ENCODE measurements at places on chromosomes 5 and 9.

GRCh38 chr5:7186818-7187217 is 209.1 kb upstream of the ADCY2 start:
- no peak for DNase-seq
- no peaks in the 10 kb centered on the region for H3K36me3 ChIP-seq
- H3K4me1 ChIP-seq, result no peaks in the 10 kb centered on the region
- H3K27me3 ChIP-seq, result no peaks in the 10 kb centered on the region
- no peak overlapping the region for H3K27ac ChIP-seq

- no peak overlapping the region for H3K4me3 ChIP-seq
- DNase-seq, result no peak
- H3K27me3 ChIP-seq, result peaks cover 13% of the 10 kb centered on the region
- no peak overlapping the region for H3K27ac ChIP-seq
- peaks cover 1% of the 10 kb centered on the region for H3K4me1 ChIP-seq
- no peaks in the 10 kb centered on the region for H3K36me3 ChIP-seq
These were observed 5.4 kb upstream of the HMHB1 start for GRCh38 chr5:143806579-143806978.

GRCh38 chr5:151648089-151648488 is 38.6 kb downstream of the SPARC start:
- H3K4me3 ChIP-seq, result no peak overlapping the region
- no peaks in the 10 kb centered on the region for H3K36me3 ChIP-seq
- no peak for DNase-seq
- H3K27me3 ChIP-seq, result peaks cover 7% of the 10 kb centered on the region
- H3K4me1 ChIP-seq, result no peaks in the 10 kb centered on the region
- no peak overlapping the region for H3K27ac ChIP-seq

- H3K36me3 ChIP-seq, result no peaks in the 10 kb centered on the region
- H3K4me3 ChIP-seq, result no peak overlapping the region
- DNase-seq, result no peak
- no peaks in the 10 kb centered on the region for H3K4me1 ChIP-seq
- H3K27ac ChIP-seq, result no peak overlapping the region
- H3K27me3 ChIP-seq, result no peaks in the 10 kb centered on the region
These were observed 515.1 kb upstream of the TNC start for GRCh38 chr9:115633104-115633503.

- DNase-seq, result no peak
- H3K27ac ChIP-seq, result no peak overlapping the region
- H3K4me1 ChIP-seq, result peaks cover 1% of the 10 kb centered on the region
- peaks cover 33% of the 10 kb centered on the region for H3K27me3 ChIP-seq
- H3K36me3 ChIP-seq, result no peaks in the 10 kb centered on the region
- H3K4me3 ChIP-seq, result no peak overlapping the region
These were observed 13.7 kb upstream of the CERCAM start for GRCh38 chr9:128406848-128407391.

GRCh38 chr9:108803428-108804065 is 52.2 kb downstream of the ACTL7B start:
- H3K27ac ChIP-seq, result no peak overlapping the region
- peaks cover 6% of the 10 kb centered on the region for H3K27me3 ChIP-seq
- no peaks in the 10 kb centered on the region for H3K4me1 ChIP-seq
- H3K4me3 ChIP-seq, result no peak overlapping the region

DNA sequence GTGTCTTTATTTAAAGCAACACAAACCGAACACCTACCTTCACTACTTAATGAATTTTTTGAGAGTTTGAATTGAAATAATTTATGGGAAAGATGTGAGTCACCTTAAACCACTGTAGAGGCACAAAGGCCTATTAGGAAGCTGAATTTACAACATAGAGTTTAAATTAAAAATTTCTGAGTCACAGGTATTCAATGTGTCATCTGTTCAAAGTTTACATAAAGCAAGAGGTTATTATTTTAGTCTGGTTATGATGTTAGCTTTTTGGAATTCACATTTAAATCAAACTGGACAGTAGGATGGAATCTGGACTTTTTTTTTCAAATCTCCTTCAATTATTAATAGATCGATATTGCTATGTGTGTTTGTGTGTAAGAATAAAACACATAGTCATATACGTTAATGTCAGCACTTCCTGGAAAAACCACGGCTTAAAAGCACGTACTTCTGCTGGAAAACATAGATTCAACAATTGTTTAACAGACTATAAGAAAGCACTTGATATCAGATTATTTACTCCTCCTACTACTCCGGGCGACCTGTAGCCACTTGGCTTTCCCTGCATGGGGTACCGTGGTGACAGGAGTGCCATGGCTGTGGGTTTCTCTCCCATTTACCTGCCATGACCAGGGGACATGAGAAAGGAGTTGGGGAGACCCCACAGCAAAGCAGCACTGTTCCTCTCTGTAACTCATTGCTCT is 638.6 kb downstream of the SEMA5A start:
- H3K36me3 ChIP-seq, result no peaks in the 10 kb centered on the region
- no peak overlapping the region for H3K4me3 ChIP-seq

GRCh38 chr9:135093911-135094584 is 6.6 kb downstream of the OLFM1 start:
- no peaks in the 10 kb centered on the region for H3K4me1 ChIP-seq
- no peak overlapping the region for H3K27ac ChIP-seq
- DNase-seq, result no peak
- no peak overlapping the region for H3K4me3 ChIP-seq

- peaks cover 6% of the 10 kb centered on the region for H3K27me3 ChIP-seq
- no peak for DNase-seq
- no peak overlapping the region for H3K4me3 ChIP-seq
- no peak overlapping the region for H3K27ac ChIP-seq
These were observed 46.4 kb upstream of the CHD1 start for GRCh38 chr5:98975223-98975622.

DNA sequence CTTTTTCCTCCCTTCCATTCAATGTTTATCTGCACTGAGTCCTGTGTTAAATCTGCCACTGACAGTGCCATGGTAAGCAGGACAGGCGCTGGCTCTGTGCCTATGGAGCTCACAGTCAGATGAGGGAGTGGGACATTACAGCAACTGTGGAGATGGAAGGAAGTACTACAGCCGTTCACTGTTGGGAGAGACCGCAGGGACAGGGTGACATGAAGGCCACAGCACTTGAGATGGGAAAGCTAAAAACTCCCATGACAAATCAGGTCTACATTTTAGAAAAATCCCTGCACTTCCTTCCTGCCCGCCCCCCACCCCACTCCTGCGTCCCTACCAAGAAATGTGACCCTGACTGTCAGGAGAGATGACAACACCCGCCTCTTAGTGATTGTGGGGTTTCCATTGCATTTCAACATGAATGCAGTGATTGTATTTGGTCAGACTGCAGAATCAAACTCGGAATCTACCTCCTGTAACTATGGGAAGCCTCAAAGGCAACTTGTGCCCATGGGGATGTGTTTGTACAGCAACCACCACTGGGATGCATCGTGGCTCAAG is 56.4 kb downstream of the GTF3C4 start:
- H3K27me3 ChIP-seq, result peaks cover 3% of the 10 kb centered on the region
- H3K4me1 ChIP-seq, result no peaks in the 10 kb centered on the region
- H3K4me3 ChIP-seq, result no peak overlapping the region

- no peaks in the 10 kb centered on the region for H3K27me3 ChIP-seq
- peaks cover 38% of the 10 kb centered on the region for H3K4me1 ChIP-seq
- peak overlapping the region; percentile 61 for H3K27ac ChIP-seq
- no peak for DNase-seq
These were observed 227.8 kb upstream of the MAP3K1 start for GRCh38 chr5:56587381-56588130.

GRCh38 chr5:149837680-149838269 is 106.8 kb downstream of the PDE6A start:
- no peak for DNase-seq
- no peak overlapping the region for H3K27ac ChIP-seq
- no peaks in the 10 kb centered on the region for H3K27me3 ChIP-seq
- H3K4me3 ChIP-seq, result no peak overlapping the region

GRCh38 chr9:113307396-113307975 is 4.3 kb upstream of the RNF183 start:
- H3K4me3 ChIP-seq, result no peak overlapping the region
- no peaks in the 10 kb centered on the region for H3K4me1 ChIP-seq

DNA sequence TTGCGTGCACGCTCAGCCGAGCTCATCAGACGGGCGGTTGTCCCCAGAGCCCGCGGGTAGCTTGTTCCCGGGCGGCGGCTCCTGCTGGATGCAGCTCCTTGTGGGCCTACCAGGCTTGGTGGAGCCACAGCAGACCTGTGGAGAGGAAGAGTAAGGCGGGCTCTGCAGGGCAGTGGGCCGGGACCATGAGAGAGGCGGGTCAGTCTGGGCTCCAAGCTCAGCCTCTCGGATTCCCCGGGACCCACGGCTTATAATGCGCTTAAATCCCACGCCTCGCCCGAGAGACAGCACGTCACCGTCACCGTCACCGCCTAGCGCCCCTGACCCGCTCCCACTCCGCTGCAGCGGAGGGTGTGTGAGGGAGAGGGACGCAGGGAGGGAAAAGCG is 1.9 kb upstream of the ANKRD18A start:
- no peak for DNase-seq
- H3K4me1 ChIP-seq, result peaks cover 16% of the 10 kb centered on the region
- H3K4me3 ChIP-seq, result peak overlapping the region; percentile 53

GRCh38 chr9:133108794-133109641 is 12.0 kb downstream of the RALGDS start:
- peak overlapping the region; percentile 55 for H3K27ac ChIP-seq
- H3K4me3 ChIP-seq, result no peak overlapping the region
- no peak for DNase-seq
- H3K4me1 ChIP-seq, result peaks cover 29% of the 10 kb centered on the region
- peaks cover 40% of the 10 kb centered on the region for H3K36me3 ChIP-seq

- DNase-seq, result no peak
- H3K27me3 ChIP-seq, result peaks cover 2% of the 10 kb centered on the region
- no peak overlapping the region for H3K4me3 ChIP-seq
- H3K27ac ChIP-seq, result no peak overlapping the region
- H3K4me1 ChIP-seq, result no peaks in the 10 kb centered on the region
These were observed 67.8 kb upstream of the HSPB3 start for GRCh38 chr5:54387659-54388232.

DNA sequence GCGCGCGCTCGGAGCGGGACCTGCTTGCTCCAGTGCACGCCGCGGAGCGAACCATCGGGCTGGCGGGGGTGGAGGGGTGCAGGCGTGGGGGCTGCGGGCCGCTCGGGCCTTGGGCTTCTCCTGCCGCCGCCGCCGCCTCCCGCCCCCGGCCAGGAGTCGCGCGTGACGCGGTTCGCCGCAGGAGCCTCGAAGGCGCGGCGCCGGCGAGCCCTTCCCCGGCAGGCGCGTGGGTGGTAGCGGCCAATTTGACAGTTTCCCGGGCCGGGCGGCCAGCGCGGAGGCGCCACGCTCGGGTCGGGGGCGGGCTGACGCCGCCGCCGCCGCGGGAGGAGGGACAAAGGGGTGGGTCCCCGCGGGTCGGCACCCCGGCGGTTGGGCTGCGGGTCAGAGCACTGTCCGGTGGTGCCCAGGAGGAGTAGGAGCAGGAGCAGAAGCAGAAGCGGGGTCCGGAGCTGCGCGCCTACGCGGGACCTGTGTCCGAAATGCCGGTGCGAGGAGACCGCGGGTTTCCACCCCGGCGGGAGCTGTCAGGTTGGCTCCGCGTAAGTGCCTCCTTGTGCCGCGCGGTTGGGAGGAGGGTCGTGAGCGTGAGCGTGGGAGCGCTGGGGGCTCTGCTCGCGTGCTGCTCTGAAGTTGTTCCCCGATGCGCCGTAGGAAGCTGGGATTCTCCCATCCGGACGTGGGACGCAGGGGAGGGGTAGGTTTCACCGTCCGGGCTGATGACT is at the start of gene TJP2:
Gene TJP2, plus strand, starts transcription at position 387 of the 725 bp plus-strand sequence. Its CDS starts 96 bp downstream, at position 483.
- H3K4me3 ChIP-seq, result peak within 1 kb of the TSS; percentile 74
- peaks cover 55% of the 10 kb centered on the region for H3K27me3 ChIP-seq
- H3K4me1 ChIP-seq, result peaks cover 33% of the 10 kb centered on the region
- DNase-seq, result peak; percentile 47
- H3K36me3 ChIP-seq, result no peaks in the 10 kb centered on the region

- H3K27ac ChIP-seq, result peak overlapping the region; percentile 15
- H3K36me3 ChIP-seq, result peaks cover 4% of the 10 kb centered on the region
These were observed 1.6 kb downstream of the CLTB start for GRCh38 chr5:176414704-176415103.

GRCh38 chr9:91790917-91791316 is 159.1 kb downstream of the ROR2 start:
- H3K4me3 ChIP-seq, result no peak overlapping the region
- no peaks in the 10 kb centered on the region for H3K36me3 ChIP-seq
- no peaks in the 10 kb centered on the region for H3K4me1 ChIP-seq
- H3K27me3 ChIP-seq, result peaks cover 15% of the 10 kb centered on the region

DNA sequence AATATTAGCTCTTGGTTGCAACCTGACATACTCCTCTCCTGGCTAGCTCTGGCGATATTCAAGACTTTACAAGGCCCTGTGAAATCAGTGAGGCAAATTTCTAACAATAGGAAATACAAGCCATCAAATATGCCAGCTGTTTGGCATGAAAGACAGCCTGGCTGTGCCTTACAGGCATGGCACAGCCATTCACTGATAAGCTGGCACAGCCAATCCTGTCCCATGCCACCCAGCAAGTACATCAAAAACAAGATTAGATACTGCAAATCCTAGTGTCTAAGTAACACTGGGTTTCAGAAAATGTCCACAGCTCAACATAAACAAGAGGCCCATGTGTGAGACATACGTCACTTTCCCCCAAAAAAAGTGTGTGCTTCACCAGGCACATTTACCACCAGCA is 1045.8 kb upstream of the DMAC1 start:
- no peaks in the 10 kb centered on the region for H3K36me3 ChIP-seq
- H3K4me1 ChIP-seq, result no peaks in the 10 kb centered on the region
- H3K4me3 ChIP-seq, result no peak overlapping the region
- DNase-seq, result no peak
- peaks cover 6% of the 10 kb centered on the region for H3K27me3 ChIP-seq

DNA sequence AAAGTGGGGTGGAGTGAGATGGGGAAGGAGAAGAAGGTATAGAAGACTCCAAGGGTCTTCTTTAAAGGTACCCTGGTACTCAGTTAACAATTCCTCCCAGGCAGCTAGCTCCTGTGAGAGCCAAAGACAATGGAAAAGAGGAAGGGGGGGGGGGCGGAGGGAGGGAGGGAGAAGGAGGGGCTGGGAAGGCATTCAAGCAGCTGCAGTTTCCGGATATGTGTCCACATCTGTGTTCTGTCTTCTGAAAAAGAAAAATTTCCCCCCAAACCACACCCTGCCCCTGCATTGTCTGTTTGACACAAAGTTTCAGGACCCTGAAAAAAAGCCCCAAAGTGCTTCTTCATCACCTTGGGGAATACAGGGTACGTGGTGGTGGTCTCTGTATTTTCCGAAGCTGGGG is 11.1 kb downstream of the SPRY4 start:
- no peaks in the 10 kb centered on the region for H3K36me3 ChIP-seq
- H3K27me3 ChIP-seq, result no peaks in the 10 kb centered on the region
- no peak overlapping the region for H3K4me3 ChIP-seq

DNA sequence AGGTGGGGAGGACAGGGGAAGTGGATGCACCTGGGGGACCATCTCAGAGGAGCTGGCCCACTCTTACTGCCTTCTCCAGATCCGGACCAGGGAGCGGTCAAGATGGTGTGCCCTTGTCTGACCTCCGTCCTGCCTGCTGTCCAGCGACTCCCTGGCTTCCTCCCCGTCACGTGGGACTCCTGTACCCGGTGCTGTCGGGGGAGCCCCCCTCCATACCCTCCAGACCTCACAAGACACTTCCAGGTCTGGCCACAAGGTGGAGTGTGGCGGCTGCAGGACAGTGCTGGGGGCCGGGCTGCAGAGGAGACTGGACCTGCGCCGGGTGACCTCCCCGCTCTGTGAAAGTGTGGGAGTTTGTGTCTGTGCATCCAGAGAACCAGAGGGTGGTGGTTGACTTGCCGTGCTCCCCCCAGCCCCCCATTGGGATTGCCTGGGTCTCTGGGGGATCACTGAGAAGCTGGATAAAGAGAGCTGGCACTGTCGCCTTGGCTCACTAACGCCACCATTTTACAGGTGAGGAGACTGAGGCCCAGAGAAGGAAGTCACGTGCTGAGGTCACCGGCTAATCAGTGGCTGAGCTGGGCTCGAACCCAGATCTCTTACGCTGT is 1.9 kb upstream of the CRB2 start:
- DNase-seq, result peak; percentile 69
- H3K4me1 ChIP-seq, result peaks cover 11% of the 10 kb centered on the region
- H3K27ac ChIP-seq, result no peak overlapping the region
- H3K4me3 ChIP-seq, result no peak overlapping the region
- H3K36me3 ChIP-seq, result no peaks in the 10 kb centered on the region
